Stimulated activated CD4-positive, alpha-beta T cell treated with anti-CD3 and anti-CD28 coated beads, Interleukin-15, amount 100 ng/mL, for 1 hour (primary cell): ENCODE measurements at places on chromosomes 6 and 20.

DNA sequence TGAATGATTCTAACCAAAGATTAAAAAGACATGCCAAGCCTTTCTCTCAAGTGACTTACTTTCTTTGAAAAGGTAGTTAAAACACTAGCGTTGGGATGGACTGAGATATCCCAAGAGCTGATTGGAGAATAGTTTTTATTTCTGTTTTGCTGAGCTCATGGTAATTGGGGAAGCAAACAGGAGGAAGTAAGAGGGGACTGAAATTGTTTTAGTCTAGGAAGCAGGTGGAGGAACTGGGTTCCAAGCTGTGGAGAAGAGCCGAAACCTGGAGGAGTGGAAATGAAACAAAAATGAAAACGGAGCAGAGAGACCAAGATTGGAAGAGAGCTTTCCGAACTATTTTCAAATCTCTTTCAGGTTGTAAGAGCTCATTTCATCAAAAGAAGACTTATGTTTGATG, 59.9 kb upstream of the TENT5A start:
- no peak for DNase-seq

DNA sequence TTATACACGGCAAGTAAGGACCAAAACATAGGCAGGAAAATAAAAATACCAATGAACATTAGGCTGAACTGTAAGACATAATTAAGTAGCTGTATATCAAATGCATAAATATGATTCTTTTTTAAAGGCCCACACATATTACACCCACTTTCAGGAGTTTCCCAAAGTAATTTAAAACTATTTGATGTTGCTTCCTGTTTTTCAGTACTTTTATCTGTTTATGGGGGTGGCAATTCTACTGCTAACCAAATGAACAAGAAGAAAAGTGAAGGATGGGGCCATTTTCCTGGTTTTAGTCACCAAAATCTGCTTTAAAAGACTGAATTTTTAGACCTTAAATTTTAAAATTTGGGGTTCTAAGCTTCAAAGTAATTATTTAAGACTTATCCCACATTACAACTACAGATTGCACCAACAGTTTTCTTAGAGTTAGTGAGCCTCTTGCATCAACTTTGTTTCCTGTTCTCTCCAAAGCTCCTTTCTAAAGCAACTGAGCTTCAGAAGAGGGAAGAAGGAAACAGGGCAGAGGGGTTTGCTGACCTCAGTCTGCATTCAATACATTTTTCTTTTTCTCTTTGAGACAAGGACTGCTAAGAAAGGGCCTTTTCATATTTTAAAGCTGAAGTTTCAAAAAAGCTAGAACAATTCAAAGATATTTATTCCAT, 191.0 kb downstream of the BACH2 start:
- DNase-seq: no peak

DNA sequence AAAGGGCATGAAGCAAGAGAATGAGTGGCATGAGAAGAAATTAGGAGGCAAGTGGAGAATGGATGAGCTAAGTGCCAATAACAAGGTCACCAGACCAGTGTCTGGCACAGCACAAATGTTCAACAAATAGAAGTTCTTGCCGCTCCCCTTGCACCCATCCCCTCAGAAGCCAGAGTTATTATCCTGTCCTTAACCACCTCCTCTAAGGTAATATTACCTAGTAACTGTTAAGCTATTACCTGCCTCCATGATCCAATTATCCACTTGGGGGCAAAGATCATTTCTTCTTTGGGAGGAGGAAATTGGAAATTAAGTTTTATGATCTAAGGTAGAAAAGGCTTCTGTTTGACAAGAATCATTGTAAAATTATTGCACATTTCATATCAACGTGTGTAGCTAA, 133.8 kb downstream of the FOXA2 start:
- DNase-seq: no peak

DNA sequence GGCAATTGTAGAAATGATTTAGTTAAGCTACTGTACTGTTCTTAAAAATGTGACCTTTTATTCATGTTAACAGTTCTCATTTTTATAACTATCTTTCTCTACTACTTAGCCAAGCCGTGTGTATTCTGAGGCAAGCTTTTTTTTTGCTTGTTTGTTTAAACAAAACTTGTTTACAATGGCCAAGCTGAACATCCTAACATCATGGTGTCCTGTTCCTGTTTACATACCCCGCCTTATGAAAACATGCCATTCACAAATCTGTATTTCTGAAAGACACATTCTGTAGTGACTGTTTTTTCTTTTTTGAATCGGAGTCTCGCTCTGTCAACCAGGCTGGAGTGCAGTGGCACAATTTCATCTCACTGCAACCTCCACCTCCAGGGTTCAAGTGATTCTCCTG, 140.9 kb downstream of the NCOA3 start:
- DNase-seq: no peak

GRCh38 chr6:18961566-18961965, 574.4 kb downstream of the RNF144B start:
- DNase-seq: no peak
